Stimulated activated CD4-positive, alpha-beta T cell treated with anti-CD3 and anti-CD28 coated beads, Interleukin-2, amount 100 ng/mL, for 24 hours (primary cell): ENCODE measurements at places on chromosomes 11 and 22.

GRCh38 chr22:39894554-39895092 lies 1.1 kb upstream of the ENTHD1 start:
- no peak for DNase-seq

GRCh38 chr11:127114035-127114434 lies 113.5 kb upstream of the KIRREL3 start:
- no peak for DNase-seq

GRCh38 chr11:100403816-100404215 lies 283.3 kb upstream of the ARHGAP42 start:
- no peak for DNase-seq

DNA sequence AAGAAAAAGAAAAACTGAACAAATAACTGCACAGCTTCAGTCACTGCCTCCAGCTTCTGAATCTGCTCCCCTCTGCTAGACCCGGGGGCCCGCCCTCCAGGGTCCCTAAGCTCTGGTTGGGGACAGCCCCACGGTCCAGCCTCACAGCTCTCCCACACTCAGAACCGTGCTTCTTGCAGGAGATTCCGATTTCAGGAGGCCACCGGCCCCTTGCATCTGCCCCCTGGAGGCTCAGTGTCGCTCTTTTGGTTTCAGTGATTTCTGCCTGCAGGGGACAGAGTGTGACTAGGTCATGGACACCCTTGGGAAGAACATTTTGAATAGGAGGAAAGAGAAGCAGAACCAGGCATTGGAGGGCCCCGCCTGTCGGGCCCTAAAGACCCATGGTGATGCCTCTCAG lies 23.1 kb upstream of the RPS3 start:
- no peak for DNase-seq

DNA sequence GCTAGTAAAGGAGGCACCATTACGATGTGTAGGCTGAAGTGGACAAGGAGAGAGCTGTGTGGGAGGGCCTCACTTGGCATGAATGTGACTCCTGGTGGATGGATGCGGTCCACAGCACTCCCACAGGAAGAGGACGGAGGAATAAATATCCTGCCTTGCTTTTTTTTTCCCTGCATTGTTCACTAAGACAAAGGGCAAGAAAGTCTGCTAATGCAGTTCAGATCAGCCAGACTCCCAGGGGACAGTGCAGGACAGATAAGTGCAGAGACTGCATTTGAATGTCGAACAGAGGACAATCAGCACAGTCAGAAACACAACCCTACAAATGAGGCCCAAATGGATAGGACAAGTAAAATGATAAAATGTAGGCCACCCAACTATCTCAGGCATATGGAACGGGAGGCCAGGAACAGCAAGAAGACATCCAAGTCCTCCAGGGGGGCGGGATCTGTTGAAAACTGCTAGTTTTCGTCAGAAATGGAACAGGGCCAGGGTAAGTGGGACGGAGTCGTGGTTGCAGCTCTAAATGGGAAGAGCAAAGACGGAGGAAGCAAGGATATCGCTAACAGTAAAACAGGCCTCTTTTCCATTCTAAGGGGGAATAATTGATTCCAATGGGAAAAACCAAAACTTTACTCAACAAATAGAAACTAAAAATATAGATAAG lies 25.2 kb upstream of the OR8B8 start:
- no peak for DNase-seq

GRCh38 chr11:94459576-94459975 lies 34.1 kb downstream of the MRE11 start:
- DNase-seq = no peak

GRCh38 chr11:102309621-102310541 lies 7.4 kb upstream of the BIRC3 start:
- no peak for DNase-seq

DNA sequence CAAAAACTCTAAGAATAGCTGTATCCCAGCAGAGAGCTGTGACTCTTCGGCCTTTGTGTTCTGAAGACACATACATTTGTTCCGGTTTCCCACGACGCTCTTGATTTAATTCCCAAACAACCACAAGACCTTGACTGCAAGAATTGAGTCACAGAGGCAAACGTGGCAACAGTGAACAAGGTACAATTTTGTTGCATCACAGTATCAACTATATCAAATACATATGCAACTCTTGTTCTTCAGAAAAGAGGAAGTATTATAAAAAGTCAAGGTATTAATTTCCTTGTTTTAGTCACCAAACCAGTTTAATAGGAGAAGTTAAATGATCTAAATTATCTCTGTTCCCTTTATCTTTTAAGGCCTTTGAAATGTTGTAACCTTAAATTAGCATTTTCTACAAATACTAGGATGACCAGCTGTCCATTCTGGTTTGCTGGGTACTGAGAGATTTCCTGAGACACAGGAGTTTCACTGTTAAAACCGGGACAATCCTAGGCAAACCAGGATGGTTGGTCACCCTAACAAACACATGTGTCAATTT lies 11.1 kb downstream of the HPS5 start:
- no peak for DNase-seq

- no peak for DNase-seq
Observed at GRCh38 chr11:22466351-22466750, 128.2 kb downstream of the SLC17A6 start.

GRCh38 chr11:17531636-17532113 lies 12.5 kb downstream of the USH1C start:
- DNase-seq = no peak

- DNase-seq = no peak
Observed at GRCh38 chr11:95451682-95452081, 220.7 kb upstream of the SESN3 start.

DNA sequence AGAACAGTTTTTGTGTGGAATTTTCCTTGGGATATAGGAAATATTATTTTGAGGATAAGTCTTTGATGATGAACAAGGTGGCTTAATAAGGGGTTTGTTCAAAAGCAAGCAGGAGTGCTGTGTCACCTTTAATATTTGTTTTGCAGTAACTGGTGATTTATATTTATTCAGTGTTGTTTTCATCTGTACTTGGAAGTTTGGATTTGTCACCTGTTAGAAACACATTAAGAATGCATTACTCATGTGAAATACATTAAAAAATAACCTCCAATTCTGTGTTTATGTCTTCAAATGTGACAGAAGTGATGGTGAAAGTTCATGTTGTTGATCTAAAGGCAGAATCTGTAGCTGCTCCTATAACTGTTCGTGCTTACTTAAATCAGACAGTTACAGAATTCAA lies 70.5 kb downstream of the DKK3 start:
- no peak for DNase-seq

- DNase-seq = no peak
Observed at GRCh38 chr22:40128989-40129388, 48.7 kb upstream of the TNRC6B start.

DNA sequence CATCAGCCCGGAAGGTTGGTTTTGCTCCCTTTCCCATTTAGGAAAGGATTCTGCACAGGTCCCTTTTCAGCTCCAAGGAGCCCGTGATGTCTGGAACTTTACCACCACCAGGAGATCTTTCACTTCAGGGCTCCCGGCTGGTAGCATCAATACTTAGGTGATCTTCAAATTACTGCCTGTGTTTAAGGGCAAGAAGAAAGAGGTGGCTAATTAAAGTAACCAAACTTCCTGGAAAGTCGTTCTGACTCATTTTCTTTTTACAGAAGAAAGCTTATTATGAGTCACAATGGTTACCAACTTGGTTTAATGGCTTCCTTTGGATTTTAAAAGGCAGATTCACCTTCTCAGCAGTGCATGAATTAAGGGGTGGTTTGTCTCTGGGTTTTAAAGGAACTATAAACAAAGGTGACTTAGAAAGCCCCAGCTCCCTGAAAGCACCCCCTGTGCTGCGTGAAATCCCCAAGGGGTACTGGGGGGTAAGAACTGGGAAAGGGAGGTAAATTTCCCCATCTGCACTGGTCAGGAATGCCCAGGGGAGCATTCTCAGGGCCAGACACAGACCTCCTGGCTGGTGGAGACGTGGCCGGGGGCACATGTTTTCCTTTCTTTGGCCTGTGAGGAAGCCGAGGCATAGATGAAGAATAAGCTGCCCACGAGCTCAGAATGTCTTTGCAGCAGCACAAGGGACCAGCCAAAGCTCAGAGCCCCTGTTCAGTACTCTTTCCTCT lies 8.8 kb downstream of the POU2F3 start:
- no peak for DNase-seq

- DNase-seq = no peak
Observed at GRCh38 chr11:9251311-9251710, 13.8 kb downstream of the DENND5A start.

DNA sequence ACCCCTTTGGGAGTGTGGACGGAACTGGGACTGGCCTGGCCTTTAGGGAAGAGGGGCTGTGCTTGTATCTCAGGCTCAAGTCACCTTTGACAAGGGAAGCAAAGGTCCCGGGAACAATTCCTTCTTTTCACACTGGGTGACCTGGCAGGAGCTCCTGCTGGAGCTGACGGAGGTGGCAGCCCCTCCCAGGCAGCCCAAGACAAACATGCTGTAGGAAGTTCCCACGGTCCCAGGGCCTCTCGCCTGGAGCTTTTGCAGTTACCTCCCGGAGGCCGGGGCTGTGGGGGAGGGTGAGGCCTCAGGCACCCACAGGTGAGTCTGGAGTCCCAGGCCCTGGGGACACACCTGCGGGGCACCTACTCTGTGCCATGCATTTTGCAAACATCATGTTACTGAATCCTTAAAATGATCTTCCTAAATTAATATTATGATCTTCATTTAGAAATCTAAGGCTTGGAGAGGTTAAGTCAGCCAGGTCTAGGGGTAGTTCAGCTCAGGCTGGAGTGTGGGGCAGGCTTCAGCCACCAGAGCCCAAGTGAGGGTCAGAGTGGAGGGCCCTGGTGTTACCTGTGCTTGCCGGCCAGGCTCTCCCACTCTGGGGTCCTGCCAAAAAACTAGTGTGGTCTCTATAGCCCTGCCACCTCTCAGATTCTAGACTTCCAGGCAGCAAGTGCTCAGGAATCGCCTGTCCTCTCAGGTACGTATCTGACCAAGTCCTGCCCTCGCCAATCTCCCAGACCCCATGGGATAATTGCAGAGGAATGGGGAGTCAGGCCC lies 15.7 kb upstream of the MYEOV start:
- no peak for DNase-seq

GRCh38 chr11:13105237-13105844 lies 96.2 kb downstream of the RASSF10 start:
- no peak for DNase-seq

DNA sequence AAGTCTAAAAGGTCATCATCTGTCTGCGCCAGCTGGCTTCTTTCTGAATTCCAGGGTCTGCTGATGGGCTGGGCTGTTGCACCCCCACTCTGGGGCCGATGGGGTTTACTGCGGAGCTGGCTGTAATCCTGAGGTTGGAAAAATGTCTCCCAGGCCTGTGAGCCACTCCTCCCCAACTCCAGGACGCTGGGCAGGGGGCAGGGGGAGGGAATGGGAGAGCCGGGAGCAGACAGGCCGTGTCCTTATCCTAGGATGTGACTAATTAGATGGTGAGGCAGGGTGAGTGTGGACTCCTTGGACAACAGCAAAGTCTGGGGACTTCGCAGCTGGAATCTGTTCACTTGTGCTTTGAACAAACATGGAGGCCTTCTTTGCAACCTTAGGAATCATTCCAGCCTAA lies 48.7 kb downstream of the LRRC32 start:
- DNase-seq = no peak

DNA sequence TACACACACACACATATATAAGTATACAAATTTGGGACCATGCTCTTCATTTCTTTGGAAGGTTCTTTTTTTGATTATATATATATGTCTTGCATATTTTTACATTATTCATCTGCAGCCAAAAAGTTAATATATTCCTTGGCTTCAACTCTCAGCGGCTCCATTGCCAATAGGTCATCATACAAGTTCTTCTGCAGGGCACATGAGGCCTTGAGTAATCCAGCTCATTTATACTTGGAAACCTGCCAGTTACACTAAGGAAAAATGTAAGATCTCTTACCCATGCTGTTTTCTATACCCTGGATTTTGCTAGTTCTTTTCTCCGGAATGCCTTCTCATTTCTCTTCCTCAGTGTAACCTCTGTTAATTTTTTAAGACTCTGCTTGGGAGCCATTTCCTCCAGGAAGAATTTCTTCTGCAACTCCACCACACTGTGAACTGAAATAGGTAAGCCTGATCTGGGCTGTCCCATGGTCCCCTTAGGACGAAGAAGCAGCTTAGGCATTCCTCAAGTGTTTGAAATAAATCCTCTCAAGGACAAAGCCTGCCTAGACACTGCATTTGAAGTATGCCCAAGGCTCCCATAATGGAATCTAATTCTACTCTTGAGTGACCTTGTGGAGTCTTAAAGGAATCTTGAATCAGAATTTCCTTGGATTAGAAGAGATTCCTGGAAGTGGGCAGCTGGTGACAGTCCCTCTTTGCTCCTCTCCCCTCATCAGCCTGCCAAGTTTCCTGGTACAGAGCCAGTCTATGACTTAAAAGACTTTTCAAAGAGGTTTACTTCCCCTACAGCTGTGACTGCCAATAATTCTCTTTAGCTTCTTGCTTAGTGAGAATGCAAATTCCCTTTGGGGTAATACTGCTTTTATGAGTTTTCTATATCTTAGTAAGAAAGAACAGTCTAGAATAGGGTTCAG lies 182.8 kb downstream of the C11orf87 start:
- no peak for DNase-seq

GRCh38 chr11:1998861-1999260 lies 1.2 kb upstream of the H19 start:
- DNase-seq = no peak

DNA sequence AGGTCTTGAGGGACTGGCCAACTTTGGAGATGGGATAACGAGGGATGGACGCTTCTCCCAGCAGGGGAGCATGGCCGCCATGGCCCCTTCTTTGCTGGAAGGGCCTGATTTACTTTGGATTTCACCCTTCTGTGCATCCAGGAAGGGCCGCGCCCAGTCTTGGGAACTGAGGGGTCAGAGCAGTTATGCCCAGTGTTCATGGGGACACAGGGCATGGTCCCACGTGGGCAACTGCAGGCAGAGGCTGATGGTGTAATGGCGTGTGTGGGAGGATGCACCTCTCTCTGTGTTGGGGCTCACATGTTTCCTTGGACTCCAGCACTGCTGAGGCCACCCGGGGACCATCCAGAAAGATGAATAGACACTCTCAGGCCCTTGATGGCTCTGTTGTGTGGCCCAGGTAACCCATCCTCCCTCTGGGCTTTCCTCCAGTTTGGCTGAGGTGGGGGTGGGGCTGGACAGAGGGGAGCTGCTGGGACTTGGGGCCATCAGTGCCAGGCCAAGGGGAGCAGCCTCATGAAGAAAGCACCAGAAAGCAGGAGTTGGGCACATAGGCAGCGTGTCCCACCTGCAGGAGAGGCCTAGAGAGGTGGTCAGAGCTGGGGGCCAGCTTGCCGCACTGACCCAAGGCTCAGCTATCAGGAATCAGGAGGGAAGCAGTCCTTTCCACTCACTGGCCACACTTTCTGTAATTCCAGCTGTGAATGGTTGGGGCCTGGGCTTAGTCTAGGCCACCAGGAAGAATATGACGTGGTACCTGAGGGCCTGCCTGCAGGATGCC lies 1033.9 kb downstream of the TBC1D22A start:
- DNase-seq = no peak
